ENCODE measurements at places on chromosomes 6 and 20.

DNA sequence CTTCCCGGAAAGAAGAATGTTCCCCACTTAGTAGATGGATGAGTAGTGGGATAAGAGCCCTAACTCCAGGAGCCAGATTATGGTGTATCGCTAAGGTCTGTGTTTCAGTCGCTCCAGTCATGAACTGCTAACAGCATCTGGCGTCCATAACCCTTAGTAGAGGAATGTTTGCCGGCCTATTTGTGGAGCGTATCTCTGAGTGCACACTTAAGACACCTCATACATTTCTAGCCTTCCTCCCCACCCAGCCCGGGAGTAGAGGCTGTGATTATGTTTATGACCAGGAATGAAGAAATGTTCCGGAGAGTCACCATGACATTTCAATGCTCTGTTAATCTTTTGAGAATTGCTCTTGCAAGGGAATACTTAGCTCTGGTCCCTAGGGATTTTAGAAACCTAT lies 251.1 kb upstream of the SOX4 start:
- DNase-seq, result no peak

GRCh38 chr6:46638650-46639049 lies 14.0 kb downstream of the CYP39A1 start:
- no peak for DNase-seq

GRCh38 chr6:142567461-142567860 lies 265.7 kb downstream of the ADGRG6 start:
- no peak for DNase-seq

DNA sequence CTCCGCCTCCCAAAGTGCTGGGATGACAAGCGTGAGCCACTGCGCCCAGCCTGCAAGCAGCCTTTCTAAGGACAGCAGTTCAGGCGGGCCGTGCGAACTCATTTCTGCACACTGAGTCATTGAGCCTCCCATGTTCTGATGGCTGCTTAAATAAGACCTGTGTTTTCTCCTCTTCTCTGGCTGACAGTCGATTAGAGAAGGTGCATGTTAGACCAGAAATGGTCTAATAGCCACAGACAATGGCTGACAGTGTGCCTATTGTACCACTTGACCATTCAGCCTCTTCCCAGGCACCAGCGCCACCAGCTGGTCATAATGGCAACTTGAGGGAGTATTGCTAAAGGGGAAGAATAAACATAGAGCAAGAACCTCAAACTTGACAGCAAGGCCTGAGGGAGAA lies 6.2 kb downstream of the CST11 start:
- DNase-seq, result peak; percentile 67

Measured in activated CD8-positive, alpha-beta T cell treated with anti-CD3 and anti-CD28 coated beads for 36 hours (primary cell).